ENCODE measurements at places on chromosomes 6 and 20.

- no peak for DNase-seq
These were observed 82.2 kb upstream of the PAX1 start for GRCh38 chr20:21623074-21623780.

DNA sequence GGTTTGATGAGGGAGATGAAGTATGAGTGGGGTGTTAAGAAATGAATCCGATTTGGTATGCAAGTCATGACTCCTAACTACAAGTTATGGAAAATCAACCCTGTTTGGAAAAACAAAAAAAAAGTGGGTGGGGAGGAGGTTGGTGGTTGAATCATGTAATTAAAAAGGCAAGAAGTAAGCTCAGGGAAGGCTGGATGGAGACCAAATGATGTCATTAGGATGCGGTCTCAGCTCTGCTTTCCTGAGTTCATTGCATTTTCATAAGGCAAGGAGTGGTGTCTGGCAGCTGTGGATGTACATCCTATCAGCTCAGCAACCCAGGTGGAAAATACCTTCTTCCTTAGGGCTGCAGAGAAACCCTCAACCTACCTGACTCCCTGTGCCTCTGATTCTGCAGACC is 60.4 kb upstream of the AKAP12 start:
- no peak for DNase-seq

GRCh38 chr6:125097186-125097585 is 56.4 kb upstream of the TPD52L1 start:
- DNase-seq = no peak

- DNase-seq = no peak
These were observed 508.4 kb upstream of the SULF2 start for GRCh38 chr20:48293671-48294070.

- no peak for DNase-seq
These were observed 352.9 kb downstream of the ESR1 start for GRCh38 chr6:152160346-152160745.

DNA sequence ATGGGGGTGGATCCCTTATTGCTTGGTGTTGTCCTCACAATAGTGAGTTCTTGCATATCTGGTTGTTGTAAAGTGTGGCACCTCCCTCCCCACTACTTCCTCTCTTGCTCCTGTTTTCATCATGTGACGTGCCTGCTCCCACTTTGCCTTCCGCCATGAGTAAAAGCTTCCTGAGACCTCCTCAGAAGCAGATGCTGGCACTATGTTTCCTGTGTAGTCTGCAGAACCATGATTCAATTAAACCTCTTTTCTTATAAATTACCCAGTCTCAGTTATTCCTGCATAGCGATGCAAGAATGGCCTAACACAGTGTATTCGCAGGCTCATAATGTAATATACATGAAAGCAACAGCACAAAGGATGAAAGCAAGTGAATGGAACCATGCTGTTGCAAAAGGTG is 28.4 kb upstream of the ANKRD60 start:
- DNase-seq = no peak

DNA sequence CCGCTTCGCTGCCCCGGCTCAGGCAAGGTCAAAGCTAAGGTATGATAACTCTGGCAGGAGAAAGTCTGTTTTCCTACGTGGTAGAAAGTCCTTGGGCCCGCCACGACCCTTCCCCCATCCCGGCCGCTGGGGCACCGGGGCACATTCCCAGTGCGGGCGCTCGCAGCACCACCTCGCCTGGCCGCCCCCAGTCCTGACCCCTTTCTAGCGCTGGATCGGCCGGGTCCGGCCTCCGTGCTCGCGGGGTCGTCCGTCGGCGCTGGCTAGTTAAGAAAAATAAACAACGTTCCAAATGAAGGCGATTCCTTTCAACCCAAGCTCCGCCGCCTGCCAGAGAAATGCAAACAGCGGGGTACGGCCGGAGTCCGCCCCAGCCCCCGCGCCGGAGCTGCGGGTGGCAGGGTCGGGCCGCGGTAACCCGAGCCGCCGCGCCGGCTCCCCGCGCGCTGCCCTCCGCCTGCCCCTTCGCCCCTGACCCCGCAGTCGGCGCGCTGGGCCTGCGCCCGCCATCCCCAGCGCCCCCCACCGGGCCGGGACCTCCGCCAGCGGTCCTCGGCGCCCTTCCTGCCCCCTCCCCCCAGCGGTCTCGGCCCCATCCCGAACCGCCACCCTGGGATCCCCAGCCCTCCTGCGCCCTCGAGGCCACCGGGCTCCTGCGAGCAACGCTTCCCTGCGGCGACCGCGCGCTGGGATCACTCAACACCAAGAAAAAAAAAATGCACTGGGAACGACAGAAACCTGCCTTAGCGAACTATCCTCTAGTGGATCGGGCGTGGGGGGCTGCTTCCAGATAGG is 37.6 kb downstream of the NCR2 start:
- DNase-seq = no peak

GRCh38 chr20:42790111-42790510 is 399.6 kb downstream of the PTPRT start:
- no peak for DNase-seq

DNA sequence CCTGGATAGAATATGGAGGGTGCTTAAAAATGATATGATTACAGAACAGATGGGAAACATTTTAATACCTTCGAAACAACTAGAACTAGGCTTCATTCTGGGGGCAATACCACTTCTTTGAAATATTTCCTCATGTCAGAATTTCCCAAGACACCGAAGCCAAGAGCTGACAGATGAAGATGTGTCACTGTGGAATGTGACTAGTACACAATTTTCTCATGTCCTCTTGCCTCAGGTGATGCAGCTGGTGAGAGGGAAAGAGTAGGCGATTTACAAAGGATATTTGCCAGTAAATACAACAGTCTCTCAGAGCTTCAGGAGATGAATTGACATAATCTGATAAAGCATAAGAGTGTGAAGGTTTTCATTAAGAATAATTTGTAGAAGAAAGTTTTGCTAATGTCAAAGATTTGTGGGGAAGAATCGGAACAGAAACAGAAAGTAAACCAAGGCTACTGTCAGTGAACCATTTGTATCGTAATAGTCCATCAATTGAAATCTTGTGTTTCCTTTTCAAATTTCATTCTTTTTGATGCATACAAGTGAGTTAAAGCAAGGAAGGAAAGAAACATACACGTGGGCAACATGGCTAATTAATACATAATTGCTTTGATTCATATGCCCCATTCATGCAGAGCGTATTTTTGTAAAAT is 164.7 kb upstream of the CCN2 start:
- DNase-seq = no peak

Measured in NCI-H1930 (cell line).